ENCODE measurements at places on chromosomes 2 and 18.

- DNase-seq: no peak
Observed at GRCh38 chr2:98403878-98404277, 40.8 kb upstream of the INPP4A start.

DNA sequence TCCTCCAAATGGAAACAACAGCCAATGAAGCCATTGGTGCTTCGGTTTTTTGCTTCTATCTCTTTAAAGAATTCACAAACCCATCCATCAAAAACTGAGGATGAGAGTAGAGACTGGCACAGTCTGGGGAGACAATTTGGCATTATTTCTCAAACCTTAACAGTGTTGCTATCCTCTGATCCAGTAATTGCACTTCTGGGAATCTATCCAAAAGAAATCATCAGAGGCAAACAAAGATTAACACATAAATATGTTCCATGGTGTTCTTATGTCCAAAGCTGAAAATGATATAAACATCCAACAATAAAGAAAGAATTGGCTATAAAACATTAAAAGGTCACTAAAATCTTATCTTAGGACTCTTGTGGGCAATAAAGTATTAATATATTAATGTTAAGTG, 35.1 kb downstream of the REEP1 start:
- peak; percentile 7 for DNase-seq

GRCh38 chr2:204207866-204208265, 271.3 kb downstream of the ICOS start:
- no peak for DNase-seq

GRCh38 chr2:223545830-223546229, 56.3 kb downstream of the SCG2 start:
- DNase-seq: peak; percentile 24

DNA sequence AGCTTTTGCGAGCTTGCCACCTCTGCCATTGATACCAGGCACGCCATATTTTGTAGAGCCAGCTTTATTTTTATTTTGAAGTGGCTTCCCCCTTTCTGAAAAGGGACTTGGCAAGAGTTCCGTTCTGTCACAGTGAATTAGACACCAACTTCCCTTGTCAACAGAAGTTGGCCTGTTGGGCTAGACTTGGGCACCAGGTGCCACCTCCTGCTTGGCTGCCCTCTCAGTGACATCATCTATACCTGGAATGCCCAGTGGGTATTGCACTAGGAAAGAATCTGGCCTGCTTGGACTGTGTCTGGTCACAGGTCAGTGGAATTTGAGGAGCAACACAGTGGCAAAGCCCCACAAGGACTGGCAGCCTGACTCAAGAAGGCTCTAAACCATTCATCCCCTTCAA, 101.0 kb downstream of the BCL2L11 start:
- DNase-seq: no peak

- no peak for DNase-seq
Observed at GRCh38 chr2:33001823-33002222, 55.1 kb downstream of the LTBP1 start.

GRCh38 chr2:46966576-46966975, 51.0 kb upstream of the MCFD2 start:
- DNase-seq: no peak

- DNase-seq: no peak
Observed at GRCh38 chr18:76859474-76860339, 37.4 kb downstream of the ZNF236 start.

DNA sequence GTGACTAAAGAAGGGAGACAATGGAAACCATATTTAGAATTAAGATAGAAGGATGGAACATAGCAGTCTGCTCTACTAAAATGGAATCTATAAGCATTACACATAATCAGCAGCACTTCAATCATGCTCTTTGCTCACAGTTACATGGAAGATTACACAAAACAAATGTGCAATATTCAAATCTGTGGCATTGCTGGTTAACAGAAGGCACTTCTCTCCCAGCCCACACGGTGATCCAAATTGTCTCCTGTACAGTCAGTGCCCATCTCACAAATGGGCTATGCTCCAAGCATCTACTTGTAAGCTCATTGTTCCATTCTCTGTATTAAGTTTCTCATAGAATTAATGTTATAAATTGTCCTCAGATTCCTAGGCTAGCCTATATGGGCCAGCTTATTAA, 716.6 kb downstream of the NRXN1 start:
- no peak for DNase-seq

DNA sequence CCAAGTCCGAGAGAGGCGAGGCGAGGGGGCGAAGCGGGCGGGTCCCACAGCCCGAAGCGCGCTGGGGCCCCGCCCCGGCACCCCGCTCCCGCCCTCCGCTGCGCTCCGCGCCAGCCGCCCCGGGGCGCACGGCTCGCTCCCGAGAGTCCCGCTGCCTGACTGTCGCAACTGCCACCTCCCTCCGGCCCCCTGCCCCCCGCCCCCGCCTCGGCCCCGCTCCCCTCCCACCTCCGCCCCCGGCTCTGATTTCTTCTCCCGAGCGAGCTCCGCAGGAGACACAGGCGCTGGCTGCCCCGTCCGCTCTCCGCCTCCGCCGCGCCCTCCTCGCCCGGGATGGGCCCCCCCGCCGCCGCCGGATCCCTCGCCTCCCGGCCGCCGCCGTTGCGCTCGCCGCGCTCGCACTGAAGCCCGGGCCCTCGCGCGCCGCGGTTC, at the start of gene WNT6:
Gene WNT6 (plus strand): TSS at position 250 of the 432 bp plus-strand sequence. CDS start 233 bp downstream, outside the sequence.
- no peak for DNase-seq

GRCh38 chr2:229300790-229301189, 29.7 kb upstream of the PID1 start:
- DNase-seq: no peak

DNA sequence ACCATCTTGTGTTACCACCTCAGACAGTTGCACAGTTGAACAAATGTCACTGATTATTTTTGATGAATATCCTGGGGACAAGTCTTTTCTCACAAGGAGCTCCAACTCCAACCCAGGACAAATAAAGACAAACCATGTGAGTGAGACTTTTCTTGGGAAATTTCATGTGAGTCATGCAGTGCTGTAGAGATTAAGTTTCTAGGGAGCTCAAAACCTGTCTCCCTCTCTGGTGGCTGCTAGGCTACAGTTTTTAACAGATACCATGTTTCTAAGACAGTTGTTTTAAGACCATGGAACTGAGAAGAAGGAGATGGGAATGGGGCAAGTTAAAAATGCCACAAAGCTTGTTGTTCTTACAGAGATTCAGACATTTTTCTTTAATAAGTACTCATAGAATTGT, 255.5 kb downstream of the RIT2 start:
- no peak for DNase-seq

- no peak for DNase-seq
Observed at GRCh38 chr2:174630107-174630506, 32.5 kb upstream of the WIPF1 start.

- DNase-seq: peak; percentile 45
Observed at GRCh38 chr18:7940971-7941370, 373.9 kb downstream of the PTPRM start.

DNA sequence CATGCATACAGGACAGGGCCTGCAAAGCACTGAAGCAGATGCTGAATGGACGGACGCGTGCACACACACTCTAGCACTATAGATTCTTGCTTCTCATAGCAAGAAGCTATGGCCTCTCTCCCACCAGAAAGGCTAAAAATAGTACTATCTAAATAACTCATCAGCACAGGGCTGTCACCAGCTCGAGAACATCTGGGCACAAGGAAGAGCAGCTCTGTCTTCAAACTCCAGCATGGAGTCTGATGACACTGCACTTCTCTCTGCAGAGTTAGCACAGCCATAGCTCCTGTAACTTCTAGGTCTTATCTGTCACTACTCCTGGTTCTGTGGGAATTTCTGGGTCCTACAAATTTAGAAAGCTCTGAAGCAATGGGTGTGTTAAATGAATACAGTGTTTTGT, 123.5 kb downstream of the MYO5B start:
- DNase-seq: no peak

All from NCI-H2171 treated with DMSO at 0.1 percent for 48 hours (cell line).